ENCODE measurements at places on chromosomes 1 and 21. TPM values are rescaled to one million over a fixed set of nuclear protein-coding genes. Genes with fewer than 3 reads are reported as not detected.

DNA sequence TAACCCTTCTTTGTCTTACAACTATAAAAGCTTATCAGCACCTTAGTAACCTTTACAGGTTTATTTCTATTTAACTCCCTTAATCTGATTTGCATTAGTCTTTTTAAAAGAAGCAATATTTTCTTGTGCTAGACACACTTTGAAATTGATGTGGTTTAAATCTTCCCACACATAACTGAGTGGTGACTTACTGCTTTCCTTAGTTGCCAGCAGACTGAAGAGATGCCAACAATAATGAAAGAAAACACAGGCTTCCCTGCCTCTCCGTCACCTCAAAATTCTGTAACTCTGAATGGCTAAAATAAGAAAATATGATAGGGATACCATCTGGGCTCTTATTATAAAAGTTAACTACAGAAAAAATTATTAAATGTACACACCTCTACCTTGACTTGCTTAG, 196.8 kb downstream of the PTBP2 start:
- DNase-seq: no peak

DNA sequence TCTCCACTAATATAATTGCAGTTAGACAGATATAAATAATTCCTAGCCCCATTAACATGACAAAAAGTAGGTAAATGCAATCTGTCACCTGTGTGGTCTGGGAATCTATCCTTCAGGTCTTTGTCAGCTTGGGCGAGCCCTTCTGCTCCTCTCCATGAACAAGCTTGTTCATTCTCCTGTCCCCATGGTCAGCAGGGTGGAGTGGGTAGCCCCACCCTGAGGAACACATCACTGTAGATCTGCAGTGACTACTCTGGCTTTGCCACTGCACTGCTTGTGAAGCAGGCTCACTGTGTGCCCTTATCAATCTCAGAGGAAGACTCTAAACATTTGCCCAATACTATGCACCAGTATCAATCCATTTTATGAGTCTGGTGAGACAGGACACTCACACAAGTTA, 279.0 kb downstream of the MATN1 start:
- DNase-seq: no peak

Gene PPIAL4G
- total RNA-seq: 0.20 TPM

- DNase-seq: no peak
Observed at GRCh38 chr1:222583079-222583478, 6.7 kb downstream of the TAF1A start.

Gene PRDX1
- total RNA-seq: 401 TPM

DNA sequence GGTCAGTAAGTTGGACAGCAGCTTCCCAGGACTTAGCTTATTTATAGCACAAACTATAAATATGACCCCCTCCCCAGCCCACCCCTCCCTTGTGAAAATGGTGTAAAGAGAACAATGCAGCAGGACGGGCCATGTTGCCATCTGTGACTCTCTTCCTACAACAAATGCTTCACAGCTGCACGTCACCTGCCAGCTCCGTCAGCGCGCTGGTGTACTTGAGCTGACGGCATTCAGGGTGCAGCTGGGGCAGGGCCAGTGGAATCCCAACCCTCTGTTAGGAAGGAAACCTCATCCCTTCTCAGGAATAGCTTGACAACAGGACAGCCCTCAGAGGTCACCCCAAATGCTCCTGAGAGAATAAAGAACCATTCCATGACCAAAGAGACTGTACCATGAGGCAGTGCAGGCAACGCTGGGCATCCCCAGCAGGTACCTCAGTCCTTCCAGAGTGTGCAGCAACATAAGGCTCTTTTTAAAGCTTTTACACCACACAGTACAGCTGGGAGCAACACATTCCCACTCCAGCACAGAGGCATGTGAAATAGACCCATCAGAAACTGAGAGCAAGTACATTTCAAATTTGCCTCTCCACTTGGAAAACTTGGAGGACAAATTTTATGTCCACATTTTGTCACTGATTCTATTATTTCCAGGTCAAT, 85.0 kb downstream of the ATP1A1 start:
- DNase-seq: no peak

DNA sequence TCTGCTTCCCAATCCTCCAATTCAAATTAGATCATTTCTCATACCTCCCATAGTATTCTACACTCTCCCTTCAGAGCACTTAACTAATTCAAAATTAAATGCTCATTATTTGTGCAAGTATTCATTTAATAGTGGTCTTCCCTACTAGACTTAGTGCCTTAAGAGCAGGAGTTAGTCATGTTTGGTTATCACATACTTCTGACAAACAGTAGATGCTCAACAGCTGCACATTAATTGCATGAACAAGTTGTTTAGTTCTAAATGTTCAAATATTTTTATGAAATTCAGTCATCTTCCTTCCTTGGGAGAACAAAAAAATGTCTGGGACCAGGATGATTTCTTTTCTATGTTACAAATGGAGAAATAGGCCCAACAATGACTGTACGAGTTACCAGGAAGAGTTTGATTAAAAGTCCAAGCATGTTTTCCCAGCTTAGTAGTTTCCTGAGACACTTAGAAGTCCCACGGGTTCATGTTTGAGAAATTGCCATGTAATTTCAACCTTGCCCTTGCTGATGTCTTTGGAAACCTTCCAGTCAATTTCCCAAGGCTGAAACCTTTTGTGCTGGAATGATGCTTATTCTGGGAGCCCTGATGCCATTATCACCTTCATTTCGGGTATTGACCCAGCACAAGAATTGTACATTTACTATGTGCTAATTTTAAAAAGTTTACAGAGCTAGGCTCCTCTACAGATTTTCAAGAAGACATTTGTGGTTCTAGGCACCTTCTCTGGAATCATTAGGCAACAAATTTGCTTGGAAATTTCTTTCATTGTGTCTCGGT, 437.9 kb upstream of the PLXNA2 start:
- no peak for DNase-seq

GRCh38 chr1:115099693-115100050, 10.4 kb upstream of the TSPAN2 start:
- DNase-seq: no peak

GRCh38 chr1:27391511-27392095, 819 bp upstream of the GPR3 start:
- peak; percentile 74 for DNase-seq

GRCh38 chr1:27395441-27396195, 3.2 kb downstream of the GPR3 start:
- peak; percentile 85 for DNase-seq

Gene IPO9
- total RNA-seq: 44.5 TPM

Gene LHX8
- total RNA-seq: not detected

DNA sequence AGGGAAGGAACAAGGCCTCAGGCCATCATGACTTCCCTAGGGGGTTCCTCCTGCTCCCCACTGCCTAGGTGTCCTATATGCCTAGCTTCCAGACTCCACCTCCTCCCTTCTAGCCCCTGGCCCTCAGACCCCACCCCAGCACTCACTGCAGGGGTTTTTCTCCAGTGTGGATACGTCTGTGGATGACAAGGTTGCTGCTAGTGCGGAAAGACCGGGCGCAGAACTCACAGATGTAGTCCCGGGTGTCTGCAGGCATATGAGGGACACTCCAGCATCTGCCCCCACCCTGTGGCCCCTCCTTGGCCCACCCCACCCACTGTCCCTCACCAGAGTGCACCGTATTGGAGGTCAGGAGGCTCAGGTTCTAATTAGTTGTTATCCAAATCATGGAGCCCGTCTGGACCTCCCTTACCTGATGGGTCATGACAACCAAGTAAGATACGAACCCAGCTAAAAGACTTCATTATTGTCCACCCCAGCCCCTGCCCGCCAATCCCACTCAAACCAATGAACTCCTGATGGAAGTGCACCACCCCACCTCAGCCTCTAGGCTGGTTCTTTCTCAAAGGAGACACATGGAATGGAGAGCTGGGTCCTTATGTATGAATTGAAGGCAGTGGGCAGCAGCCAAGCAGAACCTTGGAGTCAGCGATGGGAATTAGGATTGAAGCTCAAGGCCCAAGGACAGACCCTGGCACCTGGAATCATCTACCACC, 8.2 kb downstream of the ZNF692 start:
- DNase-seq: peak; percentile 53

DNA sequence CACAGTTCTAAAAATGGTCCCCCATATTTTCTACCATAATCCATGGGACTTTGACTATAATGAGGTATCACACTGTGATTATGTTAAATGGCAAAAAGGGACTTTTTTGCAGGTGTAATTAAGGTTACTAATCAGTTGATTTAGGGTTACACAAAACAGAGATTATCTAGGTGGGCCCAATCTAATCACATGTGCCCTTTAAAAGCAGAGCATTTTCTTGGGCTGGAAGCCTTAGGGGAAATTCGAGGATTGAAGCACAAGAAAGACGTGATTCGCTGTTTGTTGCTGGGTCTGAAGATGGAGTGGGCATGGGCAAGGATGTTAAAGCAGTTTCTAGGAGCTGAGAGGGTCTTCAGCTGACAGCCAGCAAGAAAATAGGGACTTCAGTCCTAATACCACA, 13.4 kb downstream of the RAVER2 start:
- DNase-seq: no peak

DNA sequence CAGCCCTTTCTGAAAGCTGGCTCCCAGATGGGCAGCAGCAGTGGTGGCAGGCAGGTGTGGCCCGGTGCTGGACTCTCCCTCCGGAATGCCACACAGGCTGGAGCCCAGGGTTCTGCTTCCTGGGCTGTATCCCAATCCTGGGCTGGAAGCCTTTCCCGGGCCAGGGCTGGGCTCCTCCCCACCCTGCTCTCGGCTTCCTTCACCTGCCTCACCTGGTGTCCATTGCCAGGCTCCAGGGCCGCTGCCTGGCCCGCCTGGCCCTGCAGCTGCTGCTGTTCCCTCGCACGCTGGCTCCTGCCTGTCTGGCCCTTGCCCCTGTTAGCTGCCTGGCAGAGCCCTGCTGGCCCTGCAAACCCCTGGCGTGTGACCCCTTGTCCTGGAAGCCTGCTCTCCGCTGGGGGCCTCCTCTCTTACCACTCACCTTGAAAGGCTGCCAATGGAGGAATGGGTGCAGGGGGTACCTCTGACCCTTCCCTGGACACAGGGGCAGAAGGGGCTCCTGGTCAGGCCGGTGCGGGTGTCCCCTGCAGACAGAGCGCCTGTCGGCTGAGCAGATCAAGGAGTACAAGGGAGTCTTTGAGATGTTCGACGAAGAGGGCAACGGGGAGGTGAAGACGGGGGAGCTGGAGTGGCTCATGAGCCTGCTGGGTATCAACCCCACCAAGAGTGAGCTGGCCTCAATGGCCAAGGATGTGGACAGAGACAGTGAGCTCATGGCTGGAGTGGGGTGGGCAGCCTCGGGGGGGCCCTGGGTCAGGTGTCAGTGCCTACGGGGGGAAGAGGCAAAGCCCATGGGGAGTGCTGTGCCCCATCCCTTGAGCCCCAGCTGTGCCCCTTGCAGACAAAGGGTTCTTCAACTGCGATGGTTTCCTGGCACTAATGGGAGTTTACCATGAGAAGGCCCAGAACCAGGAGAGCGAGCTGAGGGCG, 1.1 kb downstream of the CALML6 start:
- DNase-seq: no peak

Gene KRTAP12-2
- total RNA-seq: not detected

- peak; percentile 33 for DNase-seq
Observed at GRCh38 chr1:22932803-22933470, 39.7 kb downstream of the LACTBL1 start.

- no peak for DNase-seq
Observed at GRCh38 chr1:68210027-68210426, 22.3 kb downstream of the WLS start.

Gene TSPAN1
- total RNA-seq: 6.9 TPM

GRCh38 chr1:222656391-222657155, 38.7 kb downstream of the MIA3 start:
- no peak for DNase-seq

Gene CRNN
- not detected for total RNA-seq

GRCh38 chr1:164611754-164612642, 53.0 kb downstream of the PBX1 start:
- DNase-seq: no peak

Gene MROH7
- 3.6 TPM for total RNA-seq

- peak; percentile 40 for DNase-seq
Observed at GRCh38 chr21:42556960-42557359, 43.3 kb downstream of the SLC37A1 start.

DNA sequence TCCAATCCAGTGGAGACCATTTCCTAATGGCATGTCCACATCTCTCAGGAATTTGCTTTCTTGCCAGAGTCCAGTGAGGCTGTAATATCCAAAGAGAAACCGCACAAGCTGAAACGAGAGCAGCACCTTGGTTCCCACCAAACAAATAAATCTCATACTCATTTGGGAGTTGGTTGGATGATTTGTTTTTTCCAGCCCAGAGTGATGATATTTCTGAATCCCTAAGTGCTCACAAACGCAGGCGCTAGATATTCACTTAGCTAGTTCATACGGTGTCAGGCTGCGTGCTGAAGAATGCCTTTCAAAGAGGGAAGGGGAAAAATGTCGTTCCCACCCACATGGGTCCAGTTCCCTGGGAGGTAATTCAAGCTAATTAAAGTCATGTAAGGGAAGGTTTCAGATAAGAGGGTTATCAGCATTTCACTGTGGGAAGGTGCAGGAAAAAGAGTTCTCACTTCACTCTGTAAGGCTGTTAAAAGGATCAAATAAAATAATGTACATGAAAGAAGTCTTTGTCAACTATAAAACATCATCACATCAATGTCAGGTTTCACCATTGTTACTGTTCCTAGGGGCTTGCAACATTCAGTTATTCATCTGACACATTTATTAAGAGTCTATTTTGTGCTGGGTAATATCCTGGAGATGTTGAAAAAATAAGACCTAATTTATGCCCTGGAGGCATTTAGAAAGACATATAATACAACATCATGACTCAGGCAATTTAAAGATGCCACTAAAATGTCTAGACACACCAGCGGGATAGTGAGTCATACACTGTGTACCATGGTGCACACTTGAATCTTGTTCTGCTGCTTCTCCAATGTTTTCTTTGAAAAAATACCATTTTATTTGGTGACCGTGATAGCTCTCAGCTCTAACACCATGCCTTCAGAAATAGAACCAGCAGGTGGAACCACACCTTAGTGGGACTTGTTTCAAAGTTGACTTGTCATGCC, 19.3 kb downstream of the DPT start:
- DNase-seq: no peak

- no peak for DNase-seq
Observed at GRCh38 chr1:247440001-247440620, 17.8 kb downstream of the OR2B11 start.

Gene C1orf105
- total RNA-seq: not detected

GRCh38 chr1:117579221-117579906, 26.5 kb upstream of the TENT5C start:
- DNase-seq: peak; percentile 35

Gene IKBKE
- 8.5 TPM for total RNA-seq

GRCh38 chr1:18903291-18903756, 969 bp upstream of the ALDH4A1 start:
- no peak for DNase-seq

Gene ZNF648
- total RNA-seq: not detected

GRCh38 chr1:98422816-98423215, 238.7 kb upstream of the SNX7 start:
- DNase-seq: no peak

- no peak for DNase-seq
Observed at GRCh38 chr21:20998886-20999285, 677 bp downstream of the NCAM2 start.

Data from upper lobe of right lung (tissue), 1 donor.